ENCODE measurements at places on chromosomes 5 and 9.

GRCh38 chr5:43203373-43203772 is 11.3 kb downstream of the NIM1K start:
- DNase-seq = no peak

- no peak for DNase-seq
These were observed 1.3 kb downstream of the STOM start for GRCh38 chr9:121368745-121369144.

GRCh38 chr9:120698766-120699165 is 15.5 kb downstream of the MEGF9 start:
- DNase-seq = no peak

DNA sequence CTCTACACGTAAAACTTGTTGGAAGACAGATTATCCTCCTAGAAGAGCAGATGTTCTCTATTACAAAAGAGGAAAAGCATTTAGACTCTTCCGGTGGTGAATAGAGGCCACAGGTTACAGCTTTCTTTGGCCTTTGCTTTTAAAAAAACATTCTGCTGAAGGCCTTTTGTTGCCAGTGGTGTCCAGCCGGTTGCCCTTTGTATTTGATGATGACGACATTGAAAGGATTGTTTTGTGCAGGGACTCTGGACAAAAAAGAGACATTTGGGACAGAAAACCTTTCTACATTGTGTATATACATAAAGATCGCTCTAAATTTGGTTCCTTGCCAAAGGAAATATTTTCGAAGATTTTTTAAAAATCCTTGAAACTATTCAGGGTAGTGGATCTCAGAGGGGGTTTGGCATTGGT is 180.3 kb downstream of the C9orf152 start:
- peak; percentile 67 for DNase-seq

DNA sequence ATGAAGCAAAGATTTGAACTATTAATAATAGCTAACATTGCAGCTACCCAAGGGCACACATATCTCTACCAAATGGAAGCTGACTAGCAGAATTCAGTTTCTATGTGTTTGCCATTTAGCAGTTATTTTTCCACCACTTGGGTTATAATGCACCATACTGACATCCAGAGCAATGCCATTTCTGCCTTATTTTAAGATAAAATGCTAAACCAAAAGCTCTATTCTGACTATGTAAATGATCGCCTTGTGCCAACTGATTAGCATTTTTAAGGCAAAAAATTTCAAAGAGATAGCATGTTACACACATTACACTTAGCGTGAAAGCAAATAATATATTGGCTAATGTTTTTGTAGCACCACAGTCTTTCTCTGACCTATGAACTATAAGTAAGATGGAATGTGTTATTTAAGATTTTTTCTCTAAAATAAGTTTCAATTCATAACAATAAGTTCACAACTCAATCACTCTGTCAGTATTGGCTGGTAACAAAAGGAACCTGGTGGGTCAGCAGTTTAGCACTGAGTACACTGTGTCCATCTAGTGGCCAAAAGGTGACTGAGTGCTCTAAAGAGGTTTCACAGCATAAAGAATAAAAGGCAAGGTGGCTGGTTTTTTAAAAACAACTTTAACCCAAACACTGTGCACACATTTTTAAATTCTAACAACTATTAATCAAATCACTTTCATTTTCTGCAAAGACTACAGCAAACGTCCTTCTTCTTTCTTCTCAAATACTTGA is 443.5 kb downstream of the PDE4D start:
- DNase-seq = no peak

- DNase-seq = no peak
These were observed 40.8 kb downstream of the CTSL start for GRCh38 chr9:87766697-87767096.

GRCh38 chr5:67502951-67503350 is 306.4 kb upstream of the CD180 start:
- no peak for DNase-seq

GRCh38 chr9:133449760-133450159 is 10.0 kb upstream of the CACFD1 start:
- no peak for DNase-seq

GRCh38 chr5:15995341-15996052 is 184.1 kb downstream of the MARCHF11 start:
- DNase-seq = peak; percentile 6

DNA sequence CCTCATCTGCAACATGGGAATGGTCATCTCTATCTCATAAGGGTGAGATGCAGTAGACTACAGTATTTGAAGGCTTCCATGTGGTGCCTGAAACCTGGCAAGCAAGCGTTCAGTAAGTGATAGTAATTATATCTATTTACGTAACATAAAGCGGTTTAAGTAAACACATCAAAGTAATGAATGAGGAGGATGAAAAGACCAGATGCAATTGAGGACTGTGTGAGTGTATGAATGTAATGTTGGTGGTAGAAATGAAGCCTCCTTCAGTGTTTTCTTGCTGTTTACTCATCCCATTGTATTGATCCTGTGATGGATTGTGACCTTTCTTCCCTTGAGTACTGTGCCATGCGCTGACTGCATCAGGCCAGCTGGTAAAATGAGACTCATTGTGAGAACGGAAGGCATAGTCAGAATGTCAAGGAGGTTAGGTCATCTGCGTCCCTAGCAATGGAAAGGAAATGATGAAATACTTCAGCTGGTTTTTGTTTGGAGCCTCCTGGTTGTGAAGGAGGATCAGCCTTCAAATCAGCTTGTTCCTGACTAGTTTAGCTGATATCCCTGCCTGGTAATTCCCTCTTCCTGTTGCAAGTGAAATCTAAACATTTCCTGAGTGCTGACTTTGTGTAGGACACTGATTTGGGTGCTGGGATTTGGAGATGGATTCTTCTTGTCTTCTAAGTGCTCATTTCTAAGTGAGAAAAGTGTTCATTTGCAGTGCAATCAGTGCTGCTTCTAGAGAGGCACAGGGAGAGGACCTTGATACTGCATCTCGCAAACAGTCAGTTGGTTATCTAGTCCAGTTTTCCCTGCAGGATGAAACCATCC is 35.6 kb downstream of the TNFSF8 start:
- DNase-seq = peak; percentile 94

DNA sequence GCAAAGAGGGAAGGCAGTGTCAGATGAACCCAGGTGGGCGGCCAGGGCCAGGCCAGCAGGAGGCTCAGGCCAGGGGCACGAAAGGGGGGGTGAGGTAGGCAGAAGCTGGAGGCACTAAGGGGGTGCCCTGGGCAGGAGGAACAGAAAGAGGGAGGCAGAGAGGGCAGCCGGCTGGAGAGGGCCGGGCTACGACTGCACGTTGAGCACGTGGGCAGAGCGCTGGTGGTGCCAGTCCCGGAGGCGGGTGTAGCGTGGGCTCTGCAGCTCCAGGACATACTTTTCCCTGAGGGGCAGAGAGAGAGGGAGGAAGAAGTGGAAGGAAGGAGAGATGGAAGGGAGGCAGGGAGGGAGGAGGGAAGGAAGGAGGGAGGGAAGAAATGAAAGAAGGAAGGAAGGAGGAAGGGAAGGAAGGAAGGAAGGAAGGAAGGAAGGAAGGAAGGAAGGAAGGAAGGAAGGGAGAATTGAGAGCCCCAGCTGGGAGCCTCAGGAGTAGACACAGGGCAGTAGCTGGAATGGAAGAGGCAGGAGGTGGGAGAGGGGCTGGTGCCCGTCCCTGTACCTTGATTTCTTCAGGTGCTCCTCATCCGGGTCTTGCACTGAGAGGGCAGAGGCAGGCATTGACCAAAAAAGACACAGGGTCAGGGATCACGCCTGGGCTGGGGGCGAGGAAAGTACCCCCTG is 7.0 kb downstream of the PDLIM7 start:
- no peak for DNase-seq

GRCh38 chr5:34042321-34042720 is 692 bp downstream of the C1QTNF3 start:
- DNase-seq = no peak

DNA sequence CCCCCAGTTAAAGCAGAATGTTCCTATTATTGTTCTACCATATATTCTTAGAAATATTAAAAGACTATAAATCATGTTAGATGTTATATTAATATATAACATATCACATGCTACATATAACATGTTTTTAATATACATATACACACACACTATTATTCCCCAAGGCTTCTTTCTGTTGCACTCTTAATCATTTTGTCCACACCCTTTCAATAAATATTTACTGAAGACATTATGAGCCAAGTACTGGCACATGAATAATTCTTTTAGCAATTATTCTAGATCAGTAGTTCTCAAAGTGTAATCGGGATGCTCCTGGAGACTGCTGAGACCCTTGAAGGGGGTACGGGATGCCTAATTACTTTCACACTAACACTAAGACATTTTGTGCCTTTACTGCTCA is 143.9 kb downstream of the GNAQ start:
- no peak for DNase-seq

DNA sequence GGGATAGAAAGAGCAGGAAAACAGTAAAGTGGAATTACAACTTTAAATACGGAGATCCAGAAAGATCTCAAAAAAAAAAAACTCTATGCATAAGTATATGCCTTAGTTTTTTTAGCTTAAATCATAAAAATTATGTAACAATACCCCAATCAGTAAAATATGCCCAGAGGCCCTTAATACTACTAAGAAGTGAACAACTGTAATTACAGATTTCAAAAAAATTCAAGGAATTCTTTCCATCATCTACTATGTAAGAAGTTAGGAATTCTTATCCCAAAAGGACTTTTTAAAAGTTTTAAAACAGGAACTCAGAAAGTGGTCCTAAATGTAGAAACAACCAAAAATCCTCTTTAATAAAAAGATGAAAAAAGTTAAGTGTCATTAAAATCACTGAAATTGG is 111.3 kb downstream of the SSBP2 start:
- DNase-seq = no peak

GRCh38 chr9:15606643-15607472 is 54.0 kb downstream of the CCDC171 start:
- DNase-seq = no peak

- DNase-seq = no peak
These were observed 561.1 kb downstream of the PDE4D start for GRCh38 chr5:59332236-59332973.

DNA sequence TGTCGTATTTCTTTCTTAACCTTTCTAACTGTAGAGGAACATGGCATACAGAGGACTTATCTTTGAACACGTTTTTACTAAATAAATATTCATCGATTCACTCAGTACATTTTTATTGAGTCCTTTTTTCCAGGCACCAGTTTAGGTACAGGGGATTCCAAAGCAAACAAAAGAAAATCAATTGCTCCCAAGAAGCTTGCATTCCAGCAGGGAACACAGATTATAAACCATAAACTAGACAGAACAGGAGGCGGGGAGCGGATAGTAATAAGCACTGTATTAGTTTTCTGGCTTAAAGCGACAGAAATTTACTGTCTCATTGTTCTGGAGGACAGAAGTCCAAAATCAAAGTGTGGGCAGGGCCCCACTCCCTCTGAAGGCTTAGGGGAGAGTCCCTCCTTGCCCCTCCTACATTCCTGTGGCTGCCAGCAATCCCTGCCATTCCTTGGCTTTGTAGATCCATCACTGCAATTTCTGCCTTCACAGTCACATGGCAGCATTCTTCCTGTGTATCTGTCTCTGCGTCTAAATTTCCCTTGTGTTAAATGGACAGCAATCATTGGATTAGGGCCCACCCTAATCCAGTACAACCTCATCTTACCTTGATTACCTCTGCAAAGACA is 115.5 kb downstream of the COL23A1 start:
- no peak for DNase-seq

DNA sequence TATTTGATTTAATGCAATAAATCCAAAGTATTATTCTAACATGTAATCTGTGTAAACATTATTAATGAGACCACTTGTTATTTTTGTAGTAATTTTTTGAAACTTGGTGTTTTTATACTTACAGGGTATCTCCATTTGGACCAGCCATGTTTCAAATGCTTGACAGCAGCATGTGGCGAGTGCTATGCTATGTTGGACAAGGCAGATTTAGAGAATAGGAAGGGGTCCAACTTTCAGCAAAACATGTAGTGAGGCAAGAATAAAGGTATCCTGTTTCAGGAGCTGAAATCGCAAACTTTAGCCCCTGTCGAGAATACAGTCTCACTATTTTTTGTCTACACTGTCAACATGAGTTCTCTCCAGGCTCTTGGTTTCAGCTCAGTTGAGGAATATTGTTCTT is 33.7 kb downstream of the SNX24 start:
- no peak for DNase-seq

- DNase-seq = no peak
These were observed 133.7 kb upstream of the NFIL3 start for GRCh38 chr9:91557327-91557726.

GRCh38 chr5:132481596-132482211 is 8.9 kb downstream of the IRF1 start:
- no peak for DNase-seq

- DNase-seq = no peak
These were observed 293.6 kb upstream of the TNC start for GRCh38 chr9:115411516-115411915.

GRCh38 chr5:112869948-112870347 is 8.9 kb downstream of the SRP19 start:
- DNase-seq = no peak

All from skeletal muscle cell (primary cell).